ENCODE measurements at places on chromosomes 12 and 14.

GRCh38 chr12:102740141-102740955, 176.7 kb downstream of the PAH start:
- DNase-seq = no peak

- peak; percentile 52 for DNase-seq
Measured at GRCh38 chr12:132066345-132066685, 77.8 kb downstream of the DDX51 start.

- DNase-seq = no peak
Measured at GRCh38 chr12:95182868-95183415, 34.3 kb downstream of the FGD6 start.

DNA sequence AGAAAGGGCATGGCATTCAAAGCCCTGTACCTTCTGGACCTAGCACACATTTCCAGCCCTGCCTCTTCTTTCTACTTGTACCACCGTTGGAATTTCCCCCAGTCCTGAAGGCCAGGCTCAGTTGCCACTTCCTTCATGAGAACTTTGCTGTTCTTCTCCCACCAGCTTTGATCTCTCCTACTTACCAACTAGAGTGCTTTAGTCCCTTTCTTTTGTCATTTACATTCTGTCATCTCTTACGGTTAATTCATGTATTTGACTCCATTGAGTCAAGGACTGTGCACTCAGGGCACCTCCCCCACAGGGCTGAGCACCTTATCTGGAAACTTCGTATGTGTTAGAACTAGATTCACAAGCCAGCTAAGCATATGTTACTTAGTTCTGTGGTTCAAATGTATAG, 26.3 kb downstream of the BICDL1 start:
- peak; percentile 83 for DNase-seq

DNA sequence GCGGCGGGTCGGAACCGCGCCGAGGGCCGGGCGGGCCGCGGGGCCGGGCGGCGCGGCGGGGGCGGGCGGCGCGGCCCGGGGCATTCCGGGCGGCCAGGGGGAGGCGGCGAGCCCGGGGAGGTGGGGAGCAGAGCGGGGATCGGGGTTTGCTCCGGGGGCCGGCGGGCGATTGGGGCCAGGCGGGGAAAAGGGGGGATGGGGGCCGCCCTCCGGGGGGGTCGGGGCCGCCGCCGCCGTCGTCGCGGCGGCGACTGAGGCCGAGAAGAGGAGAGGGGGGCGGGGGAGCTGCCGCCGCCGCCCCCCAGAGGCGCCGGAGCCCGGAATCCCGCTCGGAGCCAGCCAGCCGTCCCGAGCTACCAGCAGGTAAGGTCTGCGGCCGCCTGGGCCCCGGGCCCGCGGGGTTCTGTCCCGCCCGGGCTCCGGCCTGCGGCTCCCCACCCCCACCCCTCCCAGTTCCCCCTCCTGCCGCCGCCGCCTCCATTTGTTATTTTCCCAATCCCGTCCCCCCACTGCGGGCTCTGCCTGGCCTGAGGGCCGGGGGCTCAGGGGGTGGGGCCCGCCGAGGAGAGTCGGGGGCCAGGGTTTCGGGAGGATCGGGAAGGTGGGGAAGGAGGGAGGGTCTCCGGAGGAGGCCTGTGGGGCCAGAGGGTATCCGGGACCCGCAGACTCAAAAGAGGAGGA, 403 bp downstream of the ATN1 start:
- peak; percentile 30 for DNase-seq

GRCh38 chr12:54420766-54421144, 1.7 kb upstream of the ITGA5 start:
- DNase-seq = no peak

DNA sequence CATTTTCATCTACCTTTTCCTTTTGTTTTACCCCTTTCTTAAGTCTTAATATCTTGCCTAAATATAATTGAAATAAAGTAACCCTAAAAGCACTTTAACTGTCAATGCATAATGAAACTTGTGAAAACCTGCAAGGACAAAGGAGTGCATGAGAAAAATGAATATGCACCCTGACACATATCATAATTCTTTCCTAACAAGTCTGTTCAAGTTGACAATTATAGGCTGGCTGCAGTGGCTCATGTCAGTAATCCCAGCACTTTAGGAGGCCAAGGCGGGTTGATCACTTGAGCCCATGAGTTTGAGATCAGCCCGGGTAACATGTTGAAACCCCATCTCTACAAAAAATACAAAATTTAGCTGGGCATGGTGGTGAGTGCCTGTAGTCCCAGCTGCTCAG, 65.4 kb downstream of the FGD6 start:
- no peak for DNase-seq

GRCh38 chr14:65689070-65689469, 276.5 kb downstream of the FUT8 start:
- DNase-seq = no peak

- DNase-seq = no peak
Measured at GRCh38 chr12:45705404-45705803, 24.1 kb upstream of the ARID2 start.

GRCh38 chr14:92599811-92600210, 86.2 kb downstream of the RIN3 start:
- DNase-seq = no peak

GRCh38 chr12:94421868-94422740, 37.6 kb downstream of the CEP83 start:
- no peak for DNase-seq

- DNase-seq = no peak
Measured at GRCh38 chr12:50187084-50187900, 20.1 kb upstream of the CERS5 start.

GRCh38 chr12:6542209-6543009, 8.1 kb downstream of the GAPDH start:
- DNase-seq = no peak

DNA sequence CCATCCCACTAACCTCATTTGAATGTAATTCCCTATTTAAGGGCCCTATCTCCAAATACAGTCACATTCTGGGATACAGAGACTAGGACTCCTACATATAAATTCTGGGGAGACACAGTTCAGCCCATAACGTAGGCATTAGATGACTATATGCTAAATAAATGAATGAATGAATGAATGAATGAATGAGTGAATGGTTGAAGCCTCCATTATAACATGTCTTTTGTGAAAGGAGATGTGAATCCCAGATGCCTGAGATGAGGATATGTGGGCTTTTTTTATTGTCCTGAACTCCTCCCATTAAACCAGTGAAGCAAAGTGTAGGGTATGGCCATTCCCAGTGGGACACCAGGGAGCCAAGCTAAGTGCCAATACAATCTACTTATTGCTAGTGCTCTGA, 20.5 kb upstream of the TMEM233 start:
- DNase-seq = no peak

- no peak for DNase-seq
Measured at GRCh38 chr14:64061115-64061514, 208.3 kb downstream of the SYNE2 start.

- no peak for DNase-seq
Measured at GRCh38 chr12:132847363-132848356, 19.0 kb upstream of the GOLGA3 start.

DNA sequence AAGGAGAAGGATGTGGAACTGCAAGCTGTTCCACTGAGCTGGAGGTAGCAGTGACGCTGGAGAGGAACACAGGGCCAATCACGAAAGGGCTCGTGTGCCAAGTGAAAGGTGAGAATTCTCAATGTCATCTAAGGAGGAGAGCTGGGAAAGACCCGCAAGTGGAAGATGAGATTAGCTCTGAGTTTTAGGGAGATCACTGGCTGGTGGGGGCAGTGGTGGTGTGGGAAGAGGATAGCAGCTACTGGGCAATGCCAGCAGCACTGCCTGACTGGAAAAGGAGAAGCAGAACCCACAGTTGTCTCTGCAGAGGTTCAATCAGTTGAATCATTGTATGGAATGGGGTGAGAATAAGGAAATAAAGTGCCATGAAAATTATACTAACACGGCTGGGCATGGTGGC, 27.8 kb downstream of the SLC25A47 start:
- DNase-seq = no peak

GRCh38 chr12:101620762-101621133, 26.0 kb downstream of the MYBPC1 start:
- DNase-seq = no peak

DNA sequence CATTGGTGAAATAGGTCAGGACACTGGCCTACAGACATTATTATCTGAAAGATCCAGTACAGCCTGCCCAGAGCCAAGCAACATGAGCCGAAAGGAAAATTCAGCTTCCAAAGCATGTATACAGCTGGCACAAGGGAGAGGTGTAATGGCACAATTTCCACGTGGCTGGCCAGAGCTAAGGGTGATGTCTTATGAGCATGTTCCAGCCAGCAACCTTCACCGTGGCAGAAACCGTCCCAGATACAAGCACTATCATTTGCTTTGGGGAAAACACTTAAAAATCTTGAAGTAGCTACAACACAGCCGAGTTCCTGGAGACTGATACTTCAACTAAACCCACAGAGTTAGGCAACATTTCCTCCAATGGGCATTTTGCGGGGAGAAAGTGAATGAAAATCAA, 44.5 kb downstream of the CORO1C start:
- DNase-seq = no peak

GRCh38 chr14:100674897-100675619, 51.6 kb upstream of the DLK1 start:
- no peak for DNase-seq

- DNase-seq = no peak
Measured at GRCh38 chr12:89194683-89195082, 157.6 kb downstream of the DUSP6 start.

DNA sequence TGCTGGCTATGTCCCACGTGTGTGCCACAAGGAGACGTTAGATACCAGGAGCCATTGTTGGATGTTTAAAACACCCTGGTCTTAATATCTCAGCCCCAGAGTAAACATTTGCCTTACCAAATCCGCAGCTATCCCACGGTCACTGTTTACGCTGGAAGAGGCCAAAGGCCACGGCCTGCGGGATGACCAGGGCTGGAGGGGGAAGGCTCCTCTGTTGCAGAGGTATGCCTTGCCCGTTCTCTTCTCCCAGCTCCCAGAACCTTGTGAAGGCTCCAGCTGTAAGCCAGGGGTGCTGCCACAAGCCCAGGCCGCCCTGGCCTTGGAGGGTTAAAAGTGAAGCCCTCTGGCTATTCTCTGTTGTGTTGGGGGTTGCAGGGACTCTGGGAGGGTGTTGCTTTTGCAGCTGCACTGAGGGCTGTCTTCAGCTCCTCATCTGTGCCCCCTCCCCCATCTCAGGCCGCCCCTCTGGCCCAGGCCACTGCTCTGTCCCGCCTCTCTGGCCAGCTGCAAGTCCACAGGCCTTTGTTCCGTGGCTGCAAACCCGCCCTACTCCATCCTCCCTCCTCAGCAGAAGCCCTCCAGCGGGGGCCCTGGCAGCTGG, 2.5 kb downstream of the PLEKHG3 start:
- no peak for DNase-seq

DNA sequence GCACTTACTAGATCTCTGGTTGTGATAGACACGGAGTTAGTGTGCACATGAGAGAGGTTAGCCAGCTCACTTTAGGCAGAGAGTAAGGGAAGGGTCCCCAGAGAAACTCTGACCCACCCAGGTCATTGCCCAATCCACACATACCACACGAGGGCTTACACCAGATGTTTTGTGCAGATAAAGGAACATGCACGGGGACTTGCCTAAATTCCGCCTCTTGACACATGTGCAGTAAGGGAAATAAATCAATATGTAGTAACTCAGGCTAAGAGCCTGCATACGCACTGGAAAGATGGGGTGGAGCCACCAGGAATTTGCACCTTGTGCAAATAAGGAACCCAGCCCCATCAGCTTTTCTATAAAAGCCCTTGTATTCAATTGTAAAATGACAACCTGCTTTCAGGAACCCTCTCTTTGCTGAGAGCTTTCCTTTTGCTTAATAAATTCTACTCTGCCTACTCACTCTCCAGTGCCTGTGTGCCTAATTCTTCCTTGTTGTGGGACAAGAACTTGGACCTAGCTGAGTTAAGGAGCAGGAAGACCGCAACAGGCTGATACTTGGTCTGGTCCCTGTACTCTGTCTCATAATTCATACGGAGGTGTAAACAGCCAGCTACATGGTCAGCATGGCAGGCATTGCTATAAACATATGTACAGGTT, 120.2 kb downstream of the EMP1 start:
- no peak for DNase-seq
